A549 (cell line): ENCODE measurements at places on chromosomes 7 and 10.

- DNase-seq, result no peak
Measured at GRCh38 chr7:155648752-155649339, 4.4 kb downstream of the RBM33 start.

DNA sequence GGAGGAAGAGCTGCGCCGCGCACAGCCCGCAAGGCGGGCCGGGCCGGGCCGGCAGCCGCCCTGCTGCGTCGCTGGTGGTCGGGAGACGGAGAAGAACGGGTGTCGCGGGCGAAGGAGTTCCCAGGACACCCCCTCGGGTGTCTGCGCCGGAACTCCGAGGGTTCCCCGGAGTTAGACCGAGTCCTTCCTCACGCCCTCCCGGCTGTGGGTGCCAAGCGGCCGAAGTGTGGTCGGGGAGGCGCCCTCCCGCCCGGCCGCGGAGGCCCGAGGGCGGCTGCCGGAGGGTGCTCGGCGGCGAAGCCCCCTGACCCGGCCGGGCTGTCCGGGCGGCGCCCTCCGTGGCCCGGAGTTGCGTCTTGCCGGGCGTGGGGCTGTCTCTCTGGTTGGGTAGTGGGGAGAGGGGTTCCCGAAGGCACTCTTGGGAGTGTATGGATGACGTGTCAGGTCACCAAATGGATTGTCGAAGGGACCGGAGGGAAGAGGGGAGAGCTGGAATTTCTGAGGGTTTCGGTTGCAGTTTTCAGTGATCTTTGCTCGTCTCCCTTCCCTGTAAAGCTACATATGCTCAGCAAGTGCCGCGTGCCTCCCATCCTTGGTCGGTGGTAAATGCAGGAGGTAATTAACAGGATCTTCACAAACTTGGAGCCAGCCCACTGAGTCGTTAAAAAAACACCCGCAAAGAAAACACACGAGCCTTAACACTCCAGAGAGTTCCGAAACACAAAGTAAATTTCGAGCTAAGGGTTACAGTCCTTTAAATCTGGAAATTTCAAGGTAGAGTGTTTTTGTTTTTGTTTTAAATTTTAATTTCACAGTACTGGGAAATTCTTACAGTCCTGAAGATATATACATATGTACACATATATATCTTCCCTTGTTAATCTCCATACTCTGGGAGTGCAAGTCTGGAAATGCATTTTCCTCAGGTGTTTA, 871 bp downstream of the ST7 start:
- DNase-seq, result peak; percentile 70

DNA sequence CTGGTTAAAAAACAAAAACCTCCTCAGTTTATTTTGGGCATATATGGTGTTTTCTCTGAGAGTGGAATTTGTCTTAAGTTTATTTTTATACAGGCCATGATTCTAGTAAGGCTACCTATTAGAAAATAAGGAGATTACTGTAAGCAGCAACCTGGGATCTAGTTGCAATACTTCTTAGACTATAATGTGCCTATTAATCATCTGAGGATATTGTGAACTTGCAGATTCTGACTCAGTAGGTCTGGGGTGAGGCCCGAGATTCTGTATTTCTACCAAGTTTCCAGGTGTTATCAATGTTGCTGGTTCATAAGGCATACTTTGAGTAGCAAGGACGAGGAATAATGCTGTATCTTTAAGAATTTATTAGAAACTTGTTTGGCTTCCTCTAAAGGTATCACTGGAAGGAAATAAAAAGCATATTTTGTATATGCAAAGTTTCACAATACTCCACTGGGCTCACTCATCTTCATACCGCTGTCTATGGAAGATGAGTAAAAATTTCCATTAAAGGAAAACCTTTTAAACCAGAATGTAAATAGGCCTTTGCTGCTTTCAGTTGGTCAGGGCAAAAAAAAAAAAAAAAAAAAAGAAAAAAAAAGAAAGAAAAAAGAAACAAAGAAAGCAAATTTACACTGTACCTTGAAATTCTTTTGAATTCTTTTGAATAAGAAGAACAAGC, 105.8 kb downstream of the BMPER start:
- DNase-seq, result no peak

- peak; percentile 22 for DNase-seq
Measured at GRCh38 chr7:135877805-135878204, 99.4 kb downstream of the MTPN start.

DNA sequence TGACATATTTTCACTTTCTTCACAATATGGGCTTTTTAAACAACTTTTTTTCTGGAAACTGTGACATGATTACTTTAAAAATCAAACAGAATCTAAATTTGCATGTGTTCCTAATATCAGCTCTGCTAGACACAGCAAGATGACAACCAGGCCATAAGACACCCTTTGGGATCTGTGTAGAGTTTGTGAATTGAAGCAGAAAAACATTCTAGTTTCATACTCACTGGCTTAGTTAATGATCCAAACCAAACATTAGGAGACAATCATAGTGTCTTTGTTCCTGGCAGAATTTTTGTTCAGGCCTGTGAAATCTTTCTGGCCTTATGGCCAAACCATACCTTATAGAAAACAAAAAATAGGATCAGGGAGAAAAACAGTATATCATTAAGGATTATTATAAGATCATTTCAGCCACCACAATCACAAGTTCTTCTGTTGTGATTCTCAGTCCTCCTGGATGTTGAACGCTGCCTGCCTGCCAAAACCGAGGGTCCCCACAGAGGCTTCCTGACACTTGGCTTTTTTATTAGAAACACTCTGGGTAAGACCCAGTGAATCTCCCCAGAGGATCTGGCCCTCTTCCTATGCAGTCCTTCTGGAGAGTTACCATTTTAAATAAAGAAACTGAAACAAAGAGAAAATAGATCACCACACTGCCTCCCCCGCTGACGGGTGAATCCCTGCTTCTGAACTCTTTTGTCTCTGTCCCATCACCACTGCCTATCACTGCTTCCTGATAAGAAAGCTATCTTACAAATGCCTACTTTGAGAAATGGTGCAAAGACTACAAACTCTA, 79.2 kb upstream of the PPP1R3C start:
- DNase-seq, result no peak

GRCh38 chr7:83452256-83452655, 196.7 kb downstream of the SEMA3E start:
- no peak for DNase-seq

- no peak for DNase-seq
Measured at GRCh38 chr7:78038465-78039080, 240.0 kb downstream of the PHTF2 start.

GRCh38 chr10:96074776-96075175, 31.4 kb downstream of the CCNJ start:
- DNase-seq, result no peak

GRCh38 chr10:132131581-132132420, 54.9 kb upstream of the DPYSL4 start:
- no peak for DNase-seq

GRCh38 chr7:2802504-2803341, 41.4 kb downstream of the GNA12 start:
- DNase-seq, result peak; percentile 53

DNA sequence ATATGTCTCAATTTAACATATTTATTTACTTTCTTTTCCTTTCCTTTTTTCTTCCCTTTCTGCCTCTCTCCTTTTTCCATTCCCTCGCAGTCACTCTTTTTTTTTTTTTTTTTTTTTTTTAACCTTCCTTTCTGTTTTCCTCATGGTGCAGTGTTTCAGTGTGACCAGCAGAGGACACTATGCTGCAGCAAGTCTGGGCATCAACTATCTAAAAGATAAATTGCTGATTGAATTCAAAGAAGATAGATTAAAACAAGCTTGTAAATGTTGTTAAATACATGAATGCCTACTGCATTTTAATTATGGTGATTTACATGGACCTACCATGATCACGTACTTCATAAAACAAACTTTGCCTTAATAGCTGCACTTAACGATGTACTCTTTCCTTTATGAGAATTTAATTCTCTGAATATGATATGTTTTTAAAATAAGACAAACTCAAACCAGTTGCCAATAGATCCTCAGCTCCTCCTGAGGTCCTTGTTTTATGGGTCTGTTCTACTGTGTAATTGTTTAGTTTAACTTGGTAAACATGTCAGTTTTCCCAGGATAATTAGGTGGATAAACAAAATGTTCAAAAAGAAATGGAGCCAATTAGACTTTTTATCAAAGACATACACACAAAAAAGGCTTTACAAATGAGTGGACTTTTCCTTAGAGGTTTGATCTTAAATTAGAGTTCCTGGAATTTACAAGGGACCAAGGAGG, 101.0 kb upstream of the AGR3 start:
- DNase-seq, result no peak

GRCh38 chr10:44985175-44985681, 6.6 kb upstream of the DEPP1 start:
- no peak for DNase-seq

- no peak for DNase-seq
Measured at GRCh38 chr7:95716357-95717122, 55.8 kb upstream of the DYNC1I1 start.

GRCh38 chr7:99784007-99784406, at the start of gene CYP3A4:
CYP3A4 (minus strand) TSS chr7:99784184; CDS start chr7:99784081, 103 bp downstream.
- DNase-seq, result no peak

DNA sequence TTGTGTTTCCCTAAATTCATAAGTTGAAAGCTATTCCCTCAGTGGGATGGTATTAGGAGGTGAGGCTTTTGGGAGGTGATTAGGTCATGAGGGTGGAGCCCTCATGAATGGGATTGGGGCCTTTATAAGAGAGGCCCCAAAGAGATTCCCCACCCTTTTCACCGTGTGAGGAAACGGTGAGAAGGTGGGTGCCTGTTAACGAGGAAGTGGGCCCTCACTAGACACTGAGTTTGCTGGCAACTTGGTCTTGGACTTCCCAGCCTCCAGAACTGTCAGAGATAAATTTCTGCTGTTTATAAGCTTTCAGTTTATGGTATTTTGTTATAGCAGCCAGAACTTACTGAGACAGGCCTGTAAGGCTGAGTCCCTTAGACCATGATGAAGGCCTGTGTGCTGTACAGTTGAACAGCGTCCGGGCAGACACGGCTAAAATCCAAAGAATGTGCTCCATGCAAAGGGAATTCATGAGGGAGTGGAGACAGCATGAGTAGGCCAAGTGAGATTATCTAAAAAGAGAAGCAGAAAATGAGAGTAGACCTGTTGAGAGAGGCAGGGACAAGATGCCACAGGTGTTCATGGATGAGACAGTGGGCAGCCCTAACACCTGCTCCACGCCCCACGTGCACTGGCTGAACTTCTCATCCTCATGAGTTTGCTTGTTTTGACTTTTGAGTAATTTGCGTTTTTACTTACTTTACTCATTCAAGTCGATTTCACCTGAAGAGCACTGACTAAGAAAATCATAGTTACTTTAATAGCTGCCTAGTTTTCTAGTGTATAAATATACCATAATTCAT, 66.9 kb upstream of the SFMBT2 start:
- DNase-seq, result no peak

DNA sequence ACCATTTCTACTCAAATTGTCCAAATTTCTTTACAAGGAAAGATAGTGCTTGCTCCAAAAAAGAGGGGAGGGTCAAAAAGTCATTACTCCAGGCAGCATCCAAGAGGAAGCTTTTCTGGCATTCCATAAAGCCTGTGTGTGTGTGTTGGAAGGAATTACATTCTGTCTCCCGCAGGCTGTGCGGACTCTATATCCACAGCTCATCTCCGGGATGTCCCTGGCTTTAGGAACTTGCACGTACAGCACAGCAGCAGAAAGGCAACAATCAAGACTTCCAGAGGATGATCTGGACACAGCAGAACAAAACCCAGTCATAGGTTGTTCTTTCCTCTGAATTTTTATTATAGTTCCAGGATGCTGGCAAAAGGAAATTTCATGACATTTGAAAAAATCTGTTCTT, 94.8 kb downstream of the ITIH5 start:
- no peak for DNase-seq

DNA sequence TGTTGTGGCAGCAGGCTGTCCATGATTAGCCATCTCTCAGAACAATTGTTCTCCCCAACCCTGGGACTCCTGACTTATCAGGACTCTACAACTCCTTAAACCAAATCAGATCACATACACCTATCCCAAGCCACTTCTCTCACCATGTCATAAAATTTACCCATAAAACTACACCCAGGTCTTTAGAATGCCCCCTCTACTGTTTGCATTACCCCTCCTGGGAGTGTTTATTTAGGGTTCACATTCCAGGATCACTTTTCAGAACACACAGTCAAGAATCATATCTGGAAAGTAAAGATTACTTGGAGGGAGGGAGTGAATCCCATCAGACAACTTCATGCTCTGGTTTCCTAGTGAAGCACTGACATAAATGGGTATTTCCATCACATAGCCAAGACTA, 7.1 kb downstream of the ASAH2 start:
- DNase-seq, result no peak

DNA sequence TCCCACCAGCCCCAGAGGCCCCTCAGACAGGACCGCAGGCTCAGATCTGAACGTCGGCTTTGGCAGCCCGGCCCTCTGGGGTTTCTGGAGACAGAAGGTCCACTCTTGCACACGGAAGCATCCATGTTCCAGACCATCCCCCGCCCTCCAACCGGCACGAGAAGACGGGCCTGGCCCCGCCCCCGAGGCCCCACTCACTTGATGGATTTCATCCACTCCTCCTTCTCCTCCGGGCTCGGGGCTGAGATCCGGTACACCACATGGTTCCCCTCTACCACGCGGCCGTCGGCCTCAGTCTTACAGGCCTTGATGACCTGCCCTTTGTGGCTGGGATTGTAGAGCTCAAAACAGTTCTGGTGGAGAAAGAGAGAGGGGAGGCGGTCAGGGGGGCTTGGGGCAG, 107.3 kb downstream of the CYTH3 start:
- no peak for DNase-seq

GRCh38 chr10:4215485-4215884, 430.5 kb upstream of the KLF6 start:
- no peak for DNase-seq

- no peak for DNase-seq
Measured at GRCh38 chr7:94352887-94353286, 41.8 kb upstream of the COL1A2 start.

DNA sequence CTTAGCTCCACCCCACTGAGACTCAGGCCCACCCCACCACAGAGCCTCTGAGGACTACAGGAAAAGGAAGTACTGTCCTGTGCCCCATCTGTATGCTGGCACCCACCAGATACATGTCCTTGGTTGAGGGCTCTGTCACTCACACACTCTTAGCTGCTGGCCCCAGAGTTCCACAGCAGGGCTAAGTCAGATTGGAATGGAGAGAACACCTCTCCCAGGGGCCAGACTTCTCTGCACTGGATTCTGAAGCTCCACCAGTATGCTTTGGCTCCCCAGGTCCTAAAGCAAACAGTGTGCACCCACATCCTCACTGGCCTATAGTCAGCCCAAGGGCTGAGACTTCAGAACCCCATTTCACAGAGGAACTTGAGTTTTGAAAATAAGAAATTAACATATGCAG, 103.2 kb upstream of the PPP2R2D start:
- no peak for DNase-seq

- DNase-seq, result no peak
Measured at GRCh38 chr10:19195698-19196097, 147.1 kb downstream of the MALRD1 start.

DNA sequence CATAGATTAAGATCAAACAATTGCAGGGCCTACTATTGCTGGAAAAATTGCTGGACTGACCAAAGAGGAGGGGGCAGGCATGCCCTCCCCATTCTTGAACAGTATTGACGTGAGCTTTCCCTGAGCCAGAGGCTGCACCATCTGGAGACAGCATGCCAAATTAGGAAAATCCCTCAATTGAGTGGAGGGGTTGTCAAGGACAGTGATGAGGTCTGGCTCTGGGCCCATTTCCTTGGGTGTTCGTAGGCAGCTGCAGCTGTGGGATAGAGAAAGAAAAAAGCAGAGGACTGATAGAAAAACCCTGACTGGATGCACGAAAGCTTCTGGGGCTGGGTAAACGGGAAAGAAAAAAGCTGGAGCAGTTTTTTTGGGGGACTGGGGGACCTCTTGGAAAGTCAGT, 22.8 kb upstream of the ORC5 start:
- no peak for DNase-seq
